ENCODE measurements at places on chromosomes 3 and 15.

GRCh38 chr3:105758451-105758850, 110.4 kb downstream of the CBLB start:
- DNase-seq, result no peak

DNA sequence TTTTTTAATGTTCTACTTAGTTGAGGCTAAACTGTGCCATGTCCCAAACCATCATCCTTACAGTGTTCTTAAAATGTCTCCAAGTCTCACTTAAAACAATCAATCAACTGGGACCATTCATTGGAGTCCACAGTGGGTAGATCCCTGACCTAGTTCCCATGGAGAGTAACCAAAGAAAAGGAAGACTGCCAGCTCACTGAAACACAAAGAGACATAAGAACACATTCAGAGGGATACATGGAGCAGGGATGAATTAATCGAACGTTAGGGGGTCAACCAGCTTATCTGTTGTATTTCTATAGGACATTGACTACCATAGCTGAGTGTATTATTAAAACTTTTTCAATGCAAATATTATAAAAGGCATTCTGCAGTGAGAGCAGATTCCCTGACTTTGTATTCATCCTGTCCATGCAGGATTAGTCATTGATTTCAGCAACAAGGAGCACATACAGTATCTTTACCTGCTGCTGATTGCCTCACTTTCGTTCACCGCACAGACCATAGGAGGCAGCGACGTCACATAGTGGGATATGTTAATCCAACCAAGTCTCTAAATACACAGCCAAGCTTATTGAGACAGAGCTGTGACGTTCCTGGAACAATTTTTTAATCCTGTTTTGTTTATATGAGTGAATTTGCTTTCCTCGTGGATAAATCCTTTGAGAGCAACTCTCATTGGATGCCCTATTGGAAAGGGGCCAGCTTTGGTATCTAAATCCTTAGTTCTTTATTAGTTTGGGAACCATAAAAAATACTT, 364.9 kb upstream of the RBMS3 start:
- DNase-seq, result no peak

- DNase-seq, result no peak
Measured at GRCh38 chr3:33798113-33798417, 365 bp upstream of the PDCD6IP start.

- no peak for DNase-seq
Measured at GRCh38 chr15:40242601-40243000, 3.7 kb downstream of the PAK6 start.

- no peak for DNase-seq
Measured at GRCh38 chr15:70420086-70420947, 322.6 kb upstream of the TLE3 start.

- no peak for DNase-seq
Measured at GRCh38 chr3:115533218-115533617, 90.1 kb upstream of the GAP43 start.

GRCh38 chr15:67506775-67507747, 13.9 kb upstream of the C15orf61 start:
- no peak for DNase-seq

GRCh38 chr15:58451826-58452225, 20.0 kb downstream of the LIPC start:
- DNase-seq, result no peak

DNA sequence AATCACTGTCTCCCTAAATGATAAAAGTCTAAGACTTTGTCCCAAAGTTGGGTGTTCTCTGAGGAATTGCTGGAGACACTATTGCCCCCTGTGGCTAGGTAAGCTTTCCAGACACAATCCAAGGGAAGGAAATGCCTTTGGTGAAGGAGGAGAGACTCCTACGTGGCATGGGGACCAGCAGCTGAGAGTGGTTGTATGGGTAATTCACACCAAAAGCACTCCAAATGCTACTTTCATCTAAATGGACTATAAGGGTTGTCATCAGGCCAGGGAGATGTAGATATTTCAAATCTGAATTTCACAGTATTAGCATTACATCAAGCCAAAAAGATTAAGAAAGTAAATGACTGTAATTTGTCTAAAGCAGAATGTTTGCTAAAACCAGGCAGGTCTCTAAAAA, 400.8 kb upstream of the THBS1 start:
- DNase-seq, result no peak

GRCh38 chr3:171462224-171462623, 2.0 kb upstream of the TNIK start:
- peak; percentile 42 for DNase-seq

- no peak for DNase-seq
Measured at GRCh38 chr3:135869439-135870105, 96.0 kb upstream of the PPP2R3A start.

DNA sequence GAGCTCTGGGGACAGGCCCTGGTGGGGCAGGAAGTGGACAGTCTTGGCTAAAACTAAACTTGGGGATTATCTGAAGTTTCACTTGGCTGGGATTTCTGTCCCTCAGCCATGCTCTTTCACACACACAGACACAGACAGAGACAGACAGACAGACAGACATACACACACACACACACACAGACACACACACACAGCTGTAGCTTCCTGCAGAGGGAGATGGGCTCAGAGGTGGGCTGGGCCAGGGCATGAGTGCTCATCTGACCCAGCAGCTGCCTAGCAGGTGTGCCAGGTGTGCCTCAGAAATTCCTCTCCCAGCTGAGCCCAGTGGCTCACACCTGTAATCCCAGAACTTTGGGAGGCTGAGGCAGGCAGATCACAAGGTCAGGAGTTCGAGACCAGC, 3.3 kb downstream of the RHOV start:
- no peak for DNase-seq

DNA sequence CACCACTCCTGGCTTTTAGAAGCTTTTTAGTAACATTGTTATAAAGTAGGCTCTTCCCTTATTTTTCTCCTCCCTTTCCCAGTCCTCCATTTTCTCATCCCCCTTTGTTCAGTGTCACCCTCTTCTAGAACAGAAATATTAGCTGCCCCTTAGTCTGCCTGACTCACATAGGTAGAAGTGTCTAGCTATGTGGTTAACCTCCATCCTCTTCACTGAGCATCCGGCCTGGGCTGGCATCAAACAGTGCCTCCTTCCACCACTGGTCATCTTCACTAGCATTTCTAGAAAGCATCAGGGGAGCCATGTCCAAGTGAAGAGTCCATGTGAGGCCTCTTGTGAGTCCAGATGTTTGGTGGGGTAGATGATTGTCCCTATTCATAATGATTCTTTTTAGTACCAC, 70.0 kb upstream of the SKOR1 start:
- DNase-seq, result no peak

GRCh38 chr3:175093748-175094147, 234.6 kb downstream of the NAALADL2 start:
- no peak for DNase-seq

DNA sequence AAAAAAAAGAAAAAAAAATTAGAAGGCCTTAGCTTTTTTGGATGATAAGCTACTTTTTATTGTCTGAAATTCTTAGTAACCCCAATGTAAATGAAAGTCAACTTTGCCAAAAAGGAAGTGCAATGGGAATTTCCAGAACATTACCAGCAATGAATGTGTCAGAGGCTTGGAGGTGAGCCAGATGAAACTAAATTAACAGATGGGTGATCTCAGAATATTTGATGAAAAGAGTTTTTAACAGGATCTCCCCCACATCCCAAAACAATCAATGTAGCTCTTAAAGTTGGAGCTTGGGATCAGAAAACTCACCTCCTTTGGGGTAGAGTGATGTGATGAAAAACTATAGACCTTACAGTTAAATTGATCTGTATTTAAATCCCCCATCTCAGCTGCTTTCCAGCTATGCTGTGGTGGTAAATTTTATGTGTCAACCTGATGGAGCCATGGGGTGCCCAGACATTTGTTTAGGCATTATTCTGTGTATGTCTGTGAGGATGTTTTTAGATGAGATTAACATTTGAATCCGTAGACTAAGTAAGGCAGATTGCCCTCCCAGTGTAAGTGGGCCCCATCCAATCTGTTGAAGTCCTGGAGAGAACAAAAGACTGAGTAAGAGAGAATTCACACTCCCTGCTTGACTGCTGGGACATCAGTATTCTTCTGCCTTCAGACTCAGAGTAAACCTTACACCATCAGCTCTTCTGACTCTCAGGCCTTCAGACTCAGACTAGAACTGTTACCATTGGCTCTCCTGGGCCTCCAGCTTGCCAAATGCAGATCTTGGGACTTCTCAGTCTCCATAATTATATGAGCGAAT, 84.3 kb upstream of the TNFSF10 start:
- DNase-seq, result no peak

DNA sequence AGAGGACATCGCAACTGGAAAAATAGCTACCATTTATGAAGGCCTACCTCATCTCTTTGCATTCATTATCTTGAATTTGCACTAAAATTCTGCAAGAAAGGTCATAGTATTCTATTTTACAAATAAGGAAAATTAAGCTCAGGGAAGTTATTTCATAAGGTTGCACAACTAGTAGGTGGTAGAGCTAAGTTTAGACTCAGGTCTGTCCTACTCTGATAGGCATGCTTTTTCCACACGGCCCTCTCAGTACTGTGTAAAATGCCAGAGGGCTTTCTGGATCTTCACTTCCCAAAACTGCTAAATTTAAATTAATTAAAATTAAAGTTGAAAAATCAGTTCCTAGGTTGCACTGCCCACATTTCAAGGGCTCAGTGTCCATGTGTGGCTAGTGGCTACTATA, 18.3 kb downstream of the MAP2K1 start:
- DNase-seq, result no peak

GRCh38 chr3:17431484-17432045, 310.9 kb downstream of the TBC1D5 start:
- DNase-seq, result no peak

GRCh38 chr3:148147903-148148302, 549.8 kb upstream of the AGTR1 start:
- no peak for DNase-seq

- DNase-seq, result no peak
Measured at GRCh38 chr15:70880781-70881180, 11.5 kb downstream of the THAP10 start.

GRCh38 chr15:94352636-94353487, 121.5 kb downstream of the MCTP2 start:
- DNase-seq, result no peak

DNA sequence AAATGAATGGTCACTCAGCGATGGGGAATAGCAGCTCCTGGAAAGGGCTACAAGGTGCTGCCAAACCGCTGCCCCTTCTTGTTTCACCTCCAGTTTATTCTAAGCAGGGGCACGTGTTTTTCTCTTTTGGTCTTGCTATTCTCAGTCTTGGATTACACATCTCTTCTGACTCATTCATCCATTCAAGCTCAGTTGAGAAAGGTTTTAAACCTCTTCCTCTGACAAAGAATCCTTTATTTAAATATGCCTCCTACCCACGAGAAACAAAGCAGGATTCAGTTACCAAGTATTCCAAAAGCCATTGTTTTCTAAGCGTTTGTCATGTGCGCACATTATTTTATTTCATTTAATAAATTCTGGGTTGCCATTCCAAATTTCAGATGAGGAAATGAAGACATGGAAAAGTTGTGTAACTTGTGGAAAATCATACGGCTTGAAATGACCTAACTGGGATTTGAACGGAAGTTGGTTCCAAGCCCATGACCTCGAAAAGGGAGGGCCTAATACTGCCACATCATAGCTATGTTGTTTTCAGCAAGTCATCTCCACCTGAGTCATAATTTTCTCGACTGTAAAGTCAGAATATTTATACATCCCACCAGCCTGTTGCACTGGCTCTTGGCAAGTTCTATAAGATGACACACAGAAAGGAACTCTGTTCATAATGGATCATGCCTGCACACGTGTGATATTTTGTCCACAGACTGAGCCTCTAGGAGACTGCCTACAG, 292.0 kb upstream of the SLCO3A1 start:
- no peak for DNase-seq

GRCh38 chr3:135228201-135228600, 433.1 kb downstream of the EPHB1 start:
- DNase-seq, result no peak

GRCh38 chr15:75202251-75203016, 752 bp downstream of the C15orf39 start:
- peak; percentile 87 for DNase-seq

GRCh38 chr3:152738656-152739055, 96.3 kb upstream of the P2RY1 start:
- DNase-seq, result no peak

DNA sequence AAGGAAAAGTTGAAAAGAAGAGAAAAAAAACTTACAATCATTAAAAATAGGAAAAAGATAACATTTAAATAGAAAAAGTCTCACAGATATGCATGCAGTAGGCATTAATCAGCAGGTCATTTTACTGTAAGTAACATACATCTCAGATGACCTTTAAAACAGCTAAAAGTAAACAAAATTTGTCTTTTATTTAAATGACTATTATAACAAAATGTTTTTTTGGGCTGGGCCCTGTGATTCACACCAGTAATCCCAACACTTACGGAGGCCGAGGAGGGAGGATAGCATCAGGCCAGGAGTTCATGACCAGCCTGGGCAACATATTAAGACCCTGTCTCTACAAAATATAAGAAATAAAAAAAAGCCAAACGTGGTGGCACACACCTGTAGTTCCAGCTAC, 14.7 kb downstream of the IQGAP1 start:
- DNase-seq, result no peak

GRCh38 chr3:76212679-76213078, 427.3 kb upstream of the ZNF717 start:
- DNase-seq, result no peak

DNA sequence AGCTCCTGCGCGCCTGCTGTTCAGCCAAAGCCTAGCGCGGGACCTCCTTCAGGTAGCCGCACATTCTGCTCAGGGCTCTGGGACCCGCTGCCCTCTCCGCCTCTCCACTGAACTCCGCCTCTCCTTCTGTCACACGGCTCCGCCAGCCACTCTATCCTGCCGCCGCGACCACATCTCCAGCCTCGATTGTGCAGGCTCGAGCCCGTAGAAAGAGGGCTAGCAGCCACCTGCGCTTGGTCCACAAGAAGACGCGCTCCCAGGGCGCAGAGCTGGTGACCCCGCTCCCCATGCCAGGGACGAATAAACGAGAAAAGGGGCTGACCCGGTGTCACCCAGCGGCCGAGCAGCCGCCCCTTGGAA, 1.1 kb upstream of the VIPR1 start:
- DNase-seq, result no peak

- no peak for DNase-seq
Measured at GRCh38 chr15:40959331-40960141, 6.3 kb downstream of the CHAC1 start.

DNA sequence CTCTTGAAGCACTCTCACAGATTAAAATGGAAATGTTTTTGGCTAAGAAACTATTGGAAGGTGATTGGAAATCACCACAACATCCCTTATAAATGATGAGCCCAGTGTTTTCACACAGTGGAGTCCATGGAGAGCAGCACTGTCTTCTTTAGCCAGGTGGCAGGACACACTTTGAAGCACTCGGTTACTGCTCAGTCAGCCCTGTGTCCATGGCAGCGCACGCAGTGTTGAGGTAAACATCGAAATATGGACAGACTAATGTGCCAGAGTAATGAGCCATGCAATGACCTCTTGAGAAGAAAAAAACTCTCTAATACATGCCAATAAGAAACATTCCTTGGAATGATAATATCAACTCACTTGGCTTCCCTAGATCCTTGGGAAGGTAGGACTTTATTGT, 66.6 kb downstream of the TGFBR2 start:
- DNase-seq, result no peak

GRCh38 chr3:29805757-29806156, 524.9 kb downstream of the RBMS3 start:
- DNase-seq, result no peak

GRCh38 chr15:63560741-63561448, 36.3 kb upstream of the FBXL22 start:
- DNase-seq, result no peak

- no peak for DNase-seq
Measured at GRCh38 chr3:45029661-45030060, 3.6 kb downstream of the CLEC3B start.

- no peak for DNase-seq
Measured at GRCh38 chr15:74270854-74271520, 34.9 kb downstream of the CCDC33 start.
